A549 treated with dexamethasone at 1 μM for 4 hours (cell line): ENCODE measurements at places on chromosomes 13 and 19. TPM values are rescaled to one million over a fixed set of nuclear protein-coding genes. Genes with fewer than 3 reads are reported as not detected.

PPM1N gene
- total RNA-seq = 6.0 to 7.2 TPM (median 6.8 TPM) in 5 replicates

RUBCNL gene
- total RNA-seq = 0.15 to 0.24 TPM (median 0.21 TPM) in 5 replicates

SLC35E1 gene
- 14.6 to 23.8 TPM (median 21.9 TPM) in 5 replicates for total RNA-seq

ZNF490 gene
- 0.65 to 1.1 TPM (median 0.98 TPM) in 5 replicates for total RNA-seq

GARIN5A gene
- 1.6 to 1.9 TPM (median 1.8 TPM) in 5 replicates for total RNA-seq

TMEM150B gene
- total RNA-seq = not detected in 5 replicates

BCL2L12 gene
- total RNA-seq = 56.1 to 64.2 TPM (median 59.7 TPM) in 5 replicates

SHC2 gene
- total RNA-seq = 0.62 to 1.6 TPM (median 1.1 TPM) in 5 replicates
